ENCODE measurements at places on chromosomes 12 and 14. TPM values are rescaled to one million over a fixed set of nuclear protein-coding genes. Genes with fewer than 3 reads are reported as not detected.

DNA sequence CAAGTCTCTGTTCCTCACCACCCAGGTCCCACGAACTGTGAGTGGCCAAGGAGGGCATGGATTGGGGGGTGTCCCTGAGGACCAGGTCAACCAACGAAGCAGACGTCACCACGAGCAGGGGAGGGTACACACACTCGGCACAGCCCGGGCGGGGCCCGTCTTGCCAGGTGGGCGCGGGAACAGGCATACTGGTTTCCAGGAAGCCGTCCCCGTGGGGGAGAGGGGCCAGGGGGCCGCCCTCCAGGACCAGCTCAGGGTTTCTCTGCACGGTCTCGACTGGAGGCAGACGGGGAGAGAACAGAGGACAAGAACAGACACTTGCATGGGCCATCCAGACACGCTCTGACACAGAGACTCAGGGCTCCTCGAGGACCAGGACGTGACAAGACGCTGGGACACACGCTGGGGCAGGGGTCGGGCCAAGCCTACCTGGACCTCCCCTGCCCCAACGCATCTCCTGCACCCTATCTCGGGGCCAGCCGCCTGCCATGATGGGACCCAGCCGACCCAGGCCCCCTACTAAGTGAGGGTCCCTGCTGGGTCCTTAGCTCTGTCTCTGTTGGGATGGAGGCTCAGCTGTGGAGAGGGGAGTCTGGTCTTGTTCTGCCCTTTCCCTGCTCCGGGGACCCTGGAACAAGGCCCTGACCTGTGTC lies 11.3 kb downstream of the ARL6IP4 start:
- no peak for DNase-seq

GRCh38 chr12:26833743-26834490 lies 923 bp upstream of the ITPR2 start:
- DNase-seq, result peak; percentile 15

DNA sequence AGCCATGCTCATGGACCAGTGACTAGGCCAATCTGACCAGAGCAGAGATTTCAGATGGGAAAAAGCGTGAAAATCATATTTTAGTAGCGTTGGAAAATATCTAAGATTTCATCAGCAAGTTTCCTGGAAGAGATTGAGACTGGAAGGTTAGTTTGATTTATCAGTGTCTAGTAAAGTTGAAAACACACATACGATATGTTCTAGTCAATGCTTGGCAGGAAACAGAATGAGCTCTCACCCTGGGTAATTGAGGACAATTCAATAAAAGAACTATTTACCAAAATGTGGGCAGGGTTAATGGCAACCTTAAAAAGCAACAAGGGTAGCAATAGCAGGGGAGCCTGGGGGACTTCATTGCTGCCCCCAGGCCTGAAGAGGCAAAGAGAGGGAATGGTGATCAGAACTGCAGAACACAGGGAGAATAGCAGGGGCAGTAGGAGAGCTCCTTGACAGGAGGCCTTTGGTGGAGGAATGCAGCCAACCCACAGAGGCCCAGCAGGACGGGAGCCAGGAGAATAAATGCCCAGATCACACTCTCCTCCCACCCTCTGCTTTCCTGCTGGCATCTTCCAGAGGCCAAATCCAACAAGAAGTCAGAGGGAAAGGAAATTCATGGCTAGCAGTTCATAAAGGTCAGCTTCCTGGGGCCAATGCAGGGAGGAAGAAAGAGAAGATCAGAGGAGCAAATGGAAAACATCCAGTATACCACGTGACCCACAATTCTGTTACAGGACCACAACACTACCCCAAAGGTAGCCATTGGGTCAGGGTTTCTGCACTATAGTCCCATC lies 27.6 kb upstream of the LRP6 start:
- DNase-seq, result no peak

Gene NGB
- polyA plus RNA-seq, result not detected

Gene CLEC2A
- polyA plus RNA-seq, result not detected

Gene RAB15
- polyA plus RNA-seq, result 35.3 TPM

GRCh38 chr14:33347796-33348195 lies 409.1 kb downstream of the NPAS3 start:
- DNase-seq, result no peak

GRCh38 chr14:28102001-28102400 lies 664.6 kb upstream of the FOXG1 start:
- DNase-seq, result peak; percentile 1

DNA sequence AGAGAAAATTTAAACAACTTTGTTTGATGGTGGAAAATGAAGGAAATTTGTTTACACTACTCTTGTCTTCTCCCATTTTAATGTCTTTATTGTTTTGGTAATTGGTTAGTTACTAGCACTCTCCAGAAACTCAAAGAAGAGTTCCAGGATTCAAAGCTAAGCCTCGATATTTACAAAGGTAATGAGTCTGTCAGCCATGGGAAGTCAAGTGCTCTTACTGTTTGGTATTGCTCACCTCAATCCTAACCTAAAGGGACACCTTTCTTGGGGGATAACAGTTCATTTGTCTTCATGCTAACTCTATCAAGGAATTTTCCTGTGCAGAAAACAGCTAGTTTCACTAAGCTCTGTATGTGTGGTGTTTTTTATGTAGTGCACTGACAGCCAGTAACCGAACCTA lies 222.9 kb upstream of the LMO3 start:
- DNase-seq, result no peak

Measured in hindlimb muscle (tissue), 1 donor.